ENCODE measurements at places on chromosomes 6 and 20.

GRCh38 chr6:29829766-29830165 lies 2.1 kb downstream of the HLA-G start:
- DNase-seq: no peak

- no peak for DNase-seq
Observed at GRCh38 chr20:12012241-12013222, 94.8 kb downstream of the BTBD3 start.

DNA sequence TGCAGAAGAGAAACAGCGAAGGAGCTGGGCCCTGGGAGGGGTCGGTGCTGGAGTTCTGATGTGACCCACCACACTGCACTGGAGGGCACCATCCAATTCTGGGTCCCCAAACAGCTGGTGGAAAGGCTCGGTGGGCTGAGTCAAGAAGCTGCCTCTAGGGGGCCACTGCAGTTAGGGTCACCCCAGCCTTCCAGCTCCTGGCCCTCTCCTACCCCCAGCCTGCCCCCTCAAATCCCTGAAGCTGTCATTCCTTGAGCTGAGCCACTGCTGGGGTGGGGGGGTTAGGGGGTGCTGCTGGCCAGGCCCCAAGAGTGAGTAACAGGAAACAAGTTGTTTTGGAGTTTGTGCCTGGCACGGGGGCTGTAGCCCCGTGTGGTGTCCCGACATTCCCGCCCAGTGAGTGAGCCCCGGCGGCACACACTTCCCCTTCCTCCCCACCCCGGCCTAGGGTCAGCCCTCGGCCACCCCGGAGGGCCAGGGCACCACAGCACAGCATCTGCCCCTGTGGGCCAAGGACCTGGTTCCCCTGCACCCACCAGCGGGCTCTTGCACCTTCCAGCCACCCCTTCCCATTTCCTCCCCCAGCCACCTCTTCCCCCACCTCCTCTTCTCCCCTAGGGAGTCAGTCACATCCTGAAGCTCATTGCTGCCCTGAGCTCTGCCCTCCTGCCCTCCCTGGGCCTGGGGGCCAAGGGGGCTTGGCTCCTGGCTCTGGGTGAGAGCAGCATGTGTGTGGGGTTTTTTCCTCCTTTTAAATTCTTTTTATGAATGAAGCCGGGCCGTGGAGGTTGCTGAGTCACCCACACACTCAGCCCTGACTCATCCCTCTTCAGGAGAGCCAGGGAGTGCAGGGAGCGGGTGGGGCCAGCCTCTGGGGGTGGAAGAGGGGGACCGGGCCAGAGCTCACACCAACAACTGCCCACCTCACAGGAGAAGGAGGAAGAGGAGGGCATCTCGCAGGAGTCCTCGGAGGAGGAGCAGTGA lies 4.6 kb downstream of the SMIM29 start:
- no peak for DNase-seq

GRCh38 chr6:129695373-129696027 lies 14.5 kb downstream of the ARHGAP18 start:
- no peak for DNase-seq

- DNase-seq: no peak
Observed at GRCh38 chr6:14008809-14009208, 84.1 kb downstream of the RNF182 start.

GRCh38 chr6:110020888-110021287 lies 42.8 kb downstream of the GPR6 start:
- no peak for DNase-seq

DNA sequence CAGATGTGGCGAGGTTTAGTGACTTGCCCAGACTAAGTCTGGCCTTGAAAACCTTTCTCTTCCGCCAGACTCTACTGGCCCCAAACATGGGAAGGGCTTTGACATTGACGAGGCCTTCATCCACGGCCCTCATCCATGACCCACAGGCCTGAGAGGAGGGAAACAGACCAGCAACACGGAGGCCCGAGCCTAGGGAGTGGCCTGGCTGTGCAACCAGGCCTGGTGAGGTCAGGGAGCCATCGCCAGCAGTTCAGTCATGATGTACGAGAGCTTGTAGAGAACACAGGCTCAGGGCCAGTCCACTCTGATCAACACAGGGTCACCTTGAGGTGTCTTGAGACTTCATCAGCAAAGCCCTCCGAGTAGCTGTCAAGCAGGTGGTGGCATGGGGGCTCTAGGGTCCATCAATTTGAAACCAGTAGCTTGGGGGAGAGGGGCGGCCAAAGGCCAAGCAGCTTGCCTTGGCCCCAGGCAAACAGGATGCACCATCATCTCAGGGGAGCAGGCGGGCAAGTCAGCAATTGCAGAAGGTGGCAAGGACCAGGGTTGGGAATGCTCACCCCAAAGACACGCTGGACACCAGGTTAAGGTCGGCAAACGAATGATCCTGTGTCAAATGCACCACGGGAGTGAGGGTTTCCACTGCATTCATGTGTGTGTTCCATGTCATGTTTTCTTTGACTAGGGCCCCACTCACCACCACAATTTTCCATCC lies 36.1 kb downstream of the GFOD1 start:
- DNase-seq: no peak

- DNase-seq: no peak
Observed at GRCh38 chr20:43919686-43920403, 5.2 kb downstream of the TOX2 start.

DNA sequence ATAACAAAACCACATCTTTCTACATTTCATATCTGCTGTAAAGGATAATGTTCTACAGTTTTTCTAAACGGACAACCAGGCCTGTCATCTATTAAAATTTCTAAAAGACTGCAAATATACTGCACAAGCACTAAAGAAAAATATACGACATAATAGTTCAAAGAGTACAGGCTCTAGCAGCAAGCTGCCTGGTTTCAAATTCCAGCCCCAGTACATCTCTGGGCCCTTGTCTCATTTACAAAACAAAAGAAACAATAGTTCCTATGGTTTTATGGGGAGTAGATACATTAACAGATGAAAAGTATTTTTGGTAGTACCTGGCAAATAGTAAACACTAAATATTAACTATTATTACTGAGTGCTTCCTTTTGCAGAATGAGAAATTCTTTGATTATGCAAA lies 24.1 kb downstream of the DEK start:
- no peak for DNase-seq

- no peak for DNase-seq
Observed at GRCh38 chr6:111700135-111700690, 94.5 kb upstream of the TRAF3IP2 start.

DNA sequence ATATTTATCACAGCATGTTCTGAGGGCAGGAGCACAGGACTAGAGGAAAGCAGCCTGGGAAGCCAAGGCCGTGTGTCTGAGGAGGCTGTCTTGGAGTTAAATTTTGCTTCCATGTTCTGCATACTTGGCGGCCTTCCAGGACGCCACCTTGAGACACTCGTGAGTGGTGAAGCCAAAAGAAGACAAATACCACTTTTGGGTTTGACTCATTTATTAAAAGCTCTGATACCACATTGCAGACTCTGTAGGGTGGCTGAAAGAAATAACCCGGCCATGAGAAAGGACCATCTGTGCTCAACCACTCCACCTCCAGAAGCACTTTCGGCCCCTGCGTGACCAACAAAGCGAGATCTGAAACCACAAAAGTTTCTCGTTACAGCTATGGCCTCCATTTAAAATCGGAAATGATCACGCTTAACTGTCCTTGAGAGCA lies 120.0 kb downstream of the TMEM242 start:
- no peak for DNase-seq

GRCh38 chr20:9884666-9885065 lies 45.8 kb upstream of the PAK5 start:
- DNase-seq: no peak

DNA sequence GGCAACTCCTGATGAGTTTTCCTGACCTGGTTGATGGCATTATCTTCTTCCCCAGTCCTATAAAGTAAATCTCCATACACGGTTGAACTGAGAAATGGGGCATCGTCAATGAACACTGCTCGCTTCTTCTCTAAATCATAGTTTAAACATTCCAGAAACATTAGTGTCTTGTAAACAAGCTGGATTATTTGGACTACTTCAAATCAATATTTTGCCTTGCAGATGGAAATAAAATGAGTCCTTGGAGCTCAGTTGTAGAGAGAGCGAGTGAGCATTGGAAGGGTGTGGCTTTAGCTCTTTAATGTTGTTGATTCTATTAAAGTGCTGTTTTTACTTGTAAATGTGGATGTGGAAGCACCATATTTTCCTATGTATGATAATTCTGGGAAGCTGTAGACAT lies 18.4 kb downstream of the C6orf89 start:
- DNase-seq: no peak

DNA sequence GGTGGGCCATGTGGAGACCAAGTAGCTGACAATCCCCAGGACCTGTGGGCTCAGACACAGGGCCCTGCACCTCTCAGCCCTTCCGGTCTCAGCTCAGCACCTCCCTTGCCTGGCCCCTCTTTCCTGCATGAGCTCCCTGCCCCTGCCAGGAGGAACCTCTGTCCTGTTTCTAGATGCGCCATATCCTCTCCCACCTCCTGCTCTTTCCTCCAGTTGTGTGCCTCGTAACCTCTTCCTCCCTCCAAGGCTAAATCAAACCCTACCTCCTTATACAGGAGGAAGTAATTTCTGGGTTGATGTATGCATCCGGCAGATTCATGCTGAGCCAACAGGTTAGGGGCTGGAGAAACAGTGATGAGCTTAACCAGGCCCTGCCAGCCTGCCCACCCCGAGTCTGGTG lies 30.9 kb downstream of the ITPR3 start:
- DNase-seq: no peak

DNA sequence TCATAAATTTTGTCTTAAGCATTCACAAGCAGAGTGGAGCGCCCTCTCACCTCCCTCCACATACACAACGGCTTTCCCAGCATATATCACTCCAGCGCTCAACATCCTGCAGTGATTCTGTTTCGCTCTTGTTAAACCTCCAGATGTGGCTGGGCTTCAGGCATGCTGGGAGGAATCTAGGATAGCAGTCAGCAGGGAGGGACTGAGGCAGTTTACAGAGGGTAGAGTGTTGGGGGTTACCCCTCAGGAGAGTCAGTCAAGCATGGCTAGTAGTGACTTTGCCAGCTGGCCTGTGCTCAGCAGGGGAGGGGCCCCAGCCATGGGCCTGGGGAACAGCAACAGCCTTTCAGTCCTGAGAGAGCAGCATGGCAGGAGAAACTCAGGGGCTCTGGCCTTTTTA lies 161.4 kb upstream of the FLRT3 start:
- DNase-seq: no peak

DNA sequence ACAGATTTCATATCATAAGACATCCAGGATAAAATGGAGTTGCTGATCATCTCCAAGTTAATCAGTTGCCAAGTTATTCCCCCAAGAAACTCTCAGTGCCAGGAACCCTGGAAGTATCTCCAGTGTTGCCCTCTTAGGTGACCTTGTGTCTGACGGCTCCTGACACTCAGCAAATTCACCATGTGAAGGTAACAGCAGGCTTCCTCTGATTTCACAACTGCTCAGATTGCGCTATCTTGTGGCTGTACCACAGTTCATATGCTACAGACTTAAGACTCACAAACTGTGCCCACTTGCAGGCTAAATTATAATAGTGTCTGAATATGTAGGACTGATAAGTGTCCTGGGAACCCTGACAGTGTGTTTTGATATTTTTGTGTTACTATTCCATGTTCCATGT lies 186.6 kb upstream of the OPRM1 start:
- no peak for DNase-seq

Measured in stimulated activated CD8-positive, alpha-beta memory T cell treated with anti-CD3 and anti-CD28 coated beads, Interleukin-12 subunit alpha, Interleukin-12 subunit beta, amount 100 ng/mL, for 1 hour (primary cell).